ENCODE measurements at places on chromosomes 6 and 20.

- no peak for DNase-seq
Measured at GRCh38 chr6:24949020-24949569, 13.3 kb upstream of the RIPOR2 start.

DNA sequence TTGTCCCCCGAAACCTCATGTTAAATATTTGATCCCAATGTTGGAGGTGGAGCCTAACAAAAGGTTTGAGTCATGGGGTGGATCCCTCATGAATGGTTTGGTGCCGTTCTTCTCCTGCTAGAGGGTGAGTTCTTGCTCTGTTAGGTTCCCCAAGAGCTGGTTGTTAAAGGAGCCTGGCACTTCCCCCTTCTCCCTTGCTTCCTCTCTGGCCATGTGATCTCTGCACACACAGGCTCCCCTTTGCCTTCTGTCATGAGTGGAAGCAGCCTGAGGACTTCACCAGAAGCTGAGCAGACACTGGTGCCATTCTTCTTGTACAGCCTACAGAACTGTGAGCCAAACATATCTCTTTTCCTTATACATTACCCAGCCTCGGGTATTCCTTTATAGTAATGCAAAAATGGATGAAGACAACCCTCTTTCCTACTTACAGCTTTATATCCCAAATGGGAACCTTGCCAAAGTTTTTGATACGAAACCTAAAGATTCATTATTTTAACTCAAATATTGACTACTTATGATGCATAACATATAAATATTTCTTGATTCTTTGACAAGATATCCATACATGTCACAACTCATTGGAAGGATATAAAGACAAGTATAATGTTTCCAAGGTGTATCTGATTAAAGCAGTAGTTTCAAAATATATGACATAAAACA, 61.0 kb downstream of the RNF182 start:
- DNase-seq: no peak

DNA sequence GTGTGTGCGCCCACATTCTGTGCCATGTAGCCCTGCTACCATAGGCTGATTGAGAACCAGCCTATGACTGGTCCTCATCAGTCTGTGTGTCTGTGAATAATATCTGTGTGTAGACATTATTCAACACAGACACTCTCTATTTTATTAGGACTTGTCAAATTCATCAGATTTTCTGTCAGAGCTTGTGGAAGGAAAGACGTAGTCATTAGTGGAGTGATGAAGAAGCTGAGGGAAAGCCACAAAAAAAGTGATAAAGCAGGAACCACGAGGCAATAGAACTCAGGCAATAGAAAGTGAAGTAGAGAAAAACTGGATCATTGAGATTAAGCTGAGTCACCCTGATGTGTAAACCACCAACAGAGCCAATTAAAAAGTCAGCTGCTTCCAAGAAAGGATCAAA, 122.2 kb upstream of the MARCKS start:
- DNase-seq: peak; percentile 31

DNA sequence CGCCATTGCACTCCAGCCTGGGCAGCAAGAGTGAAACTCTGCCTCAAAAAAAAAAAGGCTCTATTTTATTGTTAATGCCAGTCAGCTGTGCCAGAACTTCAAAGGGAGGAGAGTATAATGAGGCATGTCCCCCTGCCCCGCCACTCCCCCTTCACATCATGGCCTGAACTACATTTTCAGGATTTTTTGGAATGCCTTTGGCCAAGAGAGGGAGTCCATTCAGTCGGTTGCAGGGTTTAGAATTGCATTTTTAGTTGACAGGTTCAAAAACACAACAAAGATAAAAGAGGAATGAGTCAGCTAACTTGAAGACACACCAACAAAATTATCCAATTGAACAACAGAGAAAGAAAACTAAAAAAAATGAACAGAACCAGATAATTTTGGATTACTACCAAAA, 59.1 kb downstream of the CEP43 start:
- peak; percentile 69 for DNase-seq

DNA sequence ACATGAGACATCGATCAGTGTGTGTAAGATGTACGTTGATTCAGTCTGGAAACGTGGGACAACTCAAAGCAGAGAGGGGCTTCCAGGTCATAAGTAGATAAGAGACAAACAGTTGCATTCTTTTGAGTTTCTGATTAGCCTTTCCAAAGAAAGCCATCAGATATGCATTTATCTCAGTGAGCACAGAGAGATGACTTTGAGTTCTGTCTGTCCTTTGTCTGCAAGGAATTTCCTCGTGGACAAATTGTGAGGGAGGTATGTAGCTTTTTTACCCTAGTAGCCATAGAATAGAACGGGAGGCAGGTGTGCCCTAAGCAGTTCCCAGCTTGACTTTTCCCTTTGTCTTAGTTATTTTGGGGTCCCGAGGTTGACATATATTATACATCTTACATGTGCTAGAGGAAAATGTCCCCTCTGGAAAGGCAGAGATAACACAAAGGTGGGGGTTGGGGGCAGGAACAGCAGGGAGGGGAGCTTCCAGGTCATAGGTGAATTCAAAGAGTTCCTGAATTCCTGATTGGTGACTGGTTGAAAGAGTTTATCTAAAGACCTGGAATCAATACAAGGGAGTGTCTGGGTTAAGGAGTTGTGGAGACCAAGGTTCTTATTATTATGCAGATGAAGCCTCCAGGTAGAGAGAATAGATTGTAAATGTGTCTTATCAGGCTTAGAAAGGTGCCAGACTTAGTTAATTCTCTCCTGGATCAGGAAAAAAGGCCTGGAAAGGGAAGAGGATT, 237.0 kb downstream of the NFATC2 start:
- no peak for DNase-seq

GRCh38 chr6:130693944-130694343, 133.3 kb upstream of the SMLR1 start:
- no peak for DNase-seq

DNA sequence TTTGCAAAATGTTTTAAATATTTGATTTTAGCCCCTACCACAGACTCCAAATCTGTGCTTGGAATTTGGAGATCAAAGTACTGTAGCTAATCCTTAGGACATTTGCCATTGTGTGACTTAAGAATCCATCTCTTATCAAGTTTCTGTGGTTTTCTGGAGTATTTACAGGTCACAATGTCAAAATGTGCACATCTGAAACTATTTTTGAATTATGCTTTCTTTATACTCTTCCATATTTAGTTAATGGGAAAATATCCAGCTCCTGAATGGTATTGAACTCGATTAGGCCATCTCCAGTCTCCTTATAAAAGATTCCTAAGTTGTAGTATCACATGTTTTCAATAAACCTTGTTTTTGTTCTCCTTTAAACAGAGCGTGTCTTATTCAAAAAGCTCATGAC, 162.5 kb downstream of the KHDC1L start:
- peak; percentile 29 for DNase-seq

GRCh38 chr6:123986938-123987337, 183.3 kb downstream of the NKAIN2 start:
- no peak for DNase-seq

- peak; percentile 47 for DNase-seq
Measured at GRCh38 chr6:129786548-129786947, 74.6 kb downstream of the TMEM244 start.

DNA sequence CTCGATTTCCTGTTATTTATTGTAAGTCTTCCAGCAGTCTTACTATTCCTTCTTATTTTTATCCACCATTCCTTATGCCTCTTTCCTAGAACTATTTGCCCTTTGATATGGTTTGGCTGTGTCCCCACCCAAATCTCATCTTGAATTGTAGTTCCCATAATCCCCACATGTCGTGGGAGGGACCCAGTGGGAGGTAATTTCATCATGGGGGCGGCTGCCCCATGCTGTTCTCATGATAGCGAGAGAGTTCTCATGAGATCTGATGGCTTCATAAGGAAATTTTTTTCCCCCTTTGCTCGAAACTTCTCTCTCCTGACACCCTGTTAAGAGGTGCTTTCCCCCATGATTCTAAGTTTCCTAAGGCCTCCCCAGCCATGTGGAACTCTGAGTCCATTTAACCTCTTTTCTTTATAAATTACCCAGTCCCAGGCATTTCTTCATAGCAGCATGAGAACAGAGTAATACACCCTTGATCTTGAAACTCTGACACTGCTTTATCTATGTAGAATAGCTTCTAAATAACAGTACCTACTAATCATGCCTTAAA, 48.8 kb downstream of the PLN start:
- DNase-seq: no peak

DNA sequence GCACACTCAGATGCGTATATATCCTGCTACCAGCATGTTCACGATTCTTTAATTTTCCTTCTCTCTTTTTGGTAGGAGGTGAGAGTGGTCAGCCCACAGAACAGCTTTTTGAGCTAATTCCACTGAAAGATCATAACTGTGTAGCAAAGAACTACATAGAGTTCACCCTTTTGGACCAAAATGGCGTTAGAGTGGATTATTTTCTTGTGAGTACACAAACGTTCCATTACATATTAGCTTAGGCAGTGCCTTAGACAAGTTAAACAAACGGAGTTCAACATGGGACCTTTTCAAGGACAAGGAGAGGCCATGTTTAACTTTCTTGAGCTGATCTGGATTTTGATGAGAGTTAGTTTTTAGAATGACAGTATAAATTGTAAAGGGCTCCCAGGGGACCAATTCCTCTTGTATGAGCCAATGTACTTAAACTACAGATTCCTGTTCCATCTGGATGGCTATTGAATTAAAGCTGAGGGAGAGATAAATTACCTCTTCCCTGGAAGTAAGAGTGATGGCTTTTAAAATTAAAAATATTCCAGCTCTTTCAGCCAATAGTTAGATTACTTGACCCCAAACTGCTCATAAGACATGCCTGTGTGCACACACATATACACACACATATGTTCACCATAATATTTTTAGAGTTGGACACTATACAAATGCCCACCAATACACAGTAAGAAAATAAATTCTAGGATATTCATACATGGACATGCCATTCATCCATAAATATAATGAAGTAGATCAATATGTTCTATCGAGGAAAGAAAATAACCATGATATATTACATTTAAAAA, 25.6 kb upstream of the ARMH2 start:
- no peak for DNase-seq

GRCh38 chr6:115908906-115909559, 151.7 kb downstream of the FRK start:
- DNase-seq: no peak

DNA sequence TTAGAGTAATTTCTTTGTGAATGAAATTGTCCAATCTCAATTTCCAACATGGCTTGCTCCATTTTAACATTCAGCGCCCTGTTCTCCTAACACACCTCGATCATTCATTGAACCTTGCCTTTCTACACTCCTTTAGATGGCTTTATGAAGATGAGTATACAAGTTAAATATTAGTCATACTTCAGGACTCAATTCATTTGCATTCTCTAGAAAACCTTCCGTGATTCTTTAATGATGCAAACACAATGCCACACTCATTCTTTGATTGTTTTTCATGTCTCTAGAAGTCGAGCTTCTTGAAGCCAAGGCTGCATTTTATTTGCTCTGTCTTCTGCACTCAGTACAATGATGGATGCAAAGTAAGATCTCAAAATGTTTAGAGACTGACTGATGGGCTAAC, 641.2 kb downstream of the DOK5 start:
- no peak for DNase-seq

DNA sequence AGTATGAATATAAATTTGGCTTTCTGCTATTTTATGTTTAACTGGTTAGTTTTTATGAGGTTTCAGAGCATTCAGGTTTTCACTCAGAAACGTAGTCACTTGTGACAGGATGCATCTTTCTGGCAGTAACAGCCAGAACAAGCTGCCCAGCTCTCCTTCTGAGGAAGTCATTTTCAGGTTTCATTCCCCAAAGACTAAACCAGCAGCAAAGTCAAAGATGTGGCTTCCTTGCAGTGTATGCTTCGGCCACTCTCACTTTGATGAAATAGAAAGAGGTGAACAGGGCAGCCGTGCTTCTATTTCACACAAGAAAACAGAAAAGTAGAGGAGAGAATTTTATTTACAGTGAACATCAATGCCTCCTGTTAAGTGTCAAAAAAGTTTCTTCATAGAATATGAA, 469.1 kb downstream of the BTBD3 start:
- DNase-seq: no peak

DNA sequence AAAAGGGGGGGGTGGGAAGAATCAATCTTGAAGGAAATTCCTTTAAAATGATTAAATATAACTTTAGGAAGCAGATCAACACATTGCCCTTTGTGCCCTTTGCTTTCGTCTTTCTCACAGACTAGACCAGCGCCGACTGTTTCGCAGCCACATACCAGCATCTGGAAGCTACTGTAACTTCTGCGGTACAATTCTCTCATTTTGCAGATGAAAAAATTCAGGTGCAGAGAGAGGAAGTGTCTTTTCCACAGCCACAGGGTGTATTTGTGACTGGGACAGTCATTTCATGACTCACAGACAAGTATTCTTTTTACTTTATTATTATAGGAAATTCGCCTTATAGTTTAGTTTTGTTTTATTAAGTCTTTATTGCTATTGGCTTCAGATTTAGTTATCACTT, 84.2 kb downstream of the UST start:
- DNase-seq: no peak

DNA sequence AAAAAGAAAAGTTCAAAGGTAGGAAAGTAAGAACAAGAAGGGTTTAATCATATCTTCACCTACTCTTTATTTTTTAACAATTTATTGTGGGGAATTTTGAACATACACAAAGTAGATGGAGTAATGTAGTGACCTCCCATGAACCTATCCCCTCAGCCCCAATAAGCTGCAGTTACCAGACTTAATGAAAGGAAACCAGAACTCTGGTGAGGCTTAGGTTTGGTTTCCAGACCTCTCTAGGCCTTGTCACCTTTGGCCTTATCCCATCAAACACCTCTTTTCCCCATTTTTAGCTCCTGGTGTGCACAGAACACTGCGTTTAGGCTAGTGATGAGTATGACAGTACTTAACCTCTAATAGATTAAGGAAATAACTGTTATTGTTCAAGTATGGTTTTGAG, 42.0 kb downstream of the CBFA2T2 start:
- DNase-seq: no peak

GRCh38 chr6:43990627-43991619, 136.3 kb downstream of the MRPL14 start:
- DNase-seq: peak; percentile 98

DNA sequence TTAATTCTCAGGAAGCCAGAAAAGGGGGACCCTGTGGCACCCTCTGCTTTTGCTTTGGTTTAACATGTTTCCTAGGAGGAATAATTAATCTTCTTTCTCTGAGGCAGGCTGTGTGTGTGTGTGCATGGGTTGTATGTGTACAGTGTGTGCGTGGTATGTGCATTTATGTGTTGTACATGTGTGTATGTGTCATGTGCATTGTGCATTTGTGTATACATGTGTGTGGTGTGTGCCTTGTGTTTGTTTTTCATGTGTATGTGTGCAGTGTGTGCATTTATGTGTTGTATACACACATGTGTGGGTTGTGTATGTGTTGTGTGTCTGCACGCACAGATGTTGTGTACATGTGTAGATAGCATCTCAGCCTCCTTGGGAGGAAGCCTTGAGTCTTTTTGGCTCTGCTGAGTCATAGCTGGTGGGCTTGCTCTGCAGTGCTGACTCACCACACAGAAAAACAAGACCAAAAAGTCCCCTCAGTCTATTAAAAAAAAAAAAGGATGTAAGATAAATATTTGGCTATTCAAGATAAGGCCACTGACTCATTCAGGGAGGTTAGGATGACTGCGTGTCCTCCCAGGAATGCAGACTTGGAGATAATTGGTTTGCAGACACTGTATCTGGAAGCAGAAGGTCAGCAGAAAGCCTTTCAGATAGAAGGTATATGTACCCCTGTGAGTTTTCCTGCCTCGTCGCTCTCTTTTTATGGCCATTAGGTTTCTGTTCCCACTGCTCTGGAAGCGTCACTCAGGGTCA, 58.6 kb downstream of the SYNJ2 start:
- peak; percentile 99 for DNase-seq

- DNase-seq: peak; percentile 40
Measured at GRCh38 chr6:139474145-139475108, 100.0 kb upstream of the CITED2 start.

- DNase-seq: no peak
Measured at GRCh38 chr20:20286061-20286460, 81.8 kb upstream of the INSM1 start.

All from amniotic epithelial cell (primary cell).